ENCODE measurements at places on chromosomes 7 and 10.
A peak's percentile ranks its signal among the peaks of the same experiment; 100 is the strongest.

- DNase-seq: no peak
Observed at GRCh38 chr10:98487649-98488048, 40.9 kb upstream of the HPS1 start.

DNA sequence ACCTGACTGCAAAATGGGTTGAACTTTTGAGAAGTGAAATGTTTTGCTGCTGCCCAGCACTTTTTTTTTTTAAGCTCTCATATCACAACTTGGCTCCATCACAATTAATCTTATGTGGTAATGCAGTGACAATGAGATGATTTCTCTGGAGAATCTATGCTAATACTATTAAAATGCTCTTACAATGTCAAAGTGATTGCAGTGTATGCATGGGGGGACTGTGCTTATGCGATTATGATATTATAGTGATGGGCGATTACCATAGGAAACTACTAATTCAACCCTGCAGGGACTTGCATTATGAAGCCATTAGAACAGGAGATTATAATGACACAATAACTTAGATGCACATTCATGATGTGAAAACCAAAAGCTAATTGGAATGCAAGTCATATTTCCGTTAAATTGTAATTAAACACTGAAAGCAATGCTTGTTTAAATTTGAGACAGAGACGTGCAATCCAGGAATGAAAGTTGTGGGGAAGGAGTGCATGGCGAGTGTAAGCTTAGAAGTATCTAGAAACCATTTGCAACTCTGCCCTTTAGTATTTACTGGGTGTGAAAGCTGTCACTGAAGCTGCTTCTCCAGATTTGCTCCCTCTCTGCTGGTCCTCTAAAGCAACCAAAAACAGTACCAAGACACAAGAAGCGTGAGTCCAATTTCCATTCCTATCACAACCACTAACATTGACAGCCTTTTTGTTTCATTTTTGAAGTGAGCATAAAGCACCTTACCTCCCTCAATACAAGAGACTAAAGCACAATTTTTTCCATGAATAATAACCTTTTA lies 21.6 kb downstream of the PTER start:
- DNase-seq: no peak

- peak; percentile 32 for DNase-seq
Observed at GRCh38 chr7:80392229-80393169, 119.4 kb downstream of the GNAT3 start.

DNA sequence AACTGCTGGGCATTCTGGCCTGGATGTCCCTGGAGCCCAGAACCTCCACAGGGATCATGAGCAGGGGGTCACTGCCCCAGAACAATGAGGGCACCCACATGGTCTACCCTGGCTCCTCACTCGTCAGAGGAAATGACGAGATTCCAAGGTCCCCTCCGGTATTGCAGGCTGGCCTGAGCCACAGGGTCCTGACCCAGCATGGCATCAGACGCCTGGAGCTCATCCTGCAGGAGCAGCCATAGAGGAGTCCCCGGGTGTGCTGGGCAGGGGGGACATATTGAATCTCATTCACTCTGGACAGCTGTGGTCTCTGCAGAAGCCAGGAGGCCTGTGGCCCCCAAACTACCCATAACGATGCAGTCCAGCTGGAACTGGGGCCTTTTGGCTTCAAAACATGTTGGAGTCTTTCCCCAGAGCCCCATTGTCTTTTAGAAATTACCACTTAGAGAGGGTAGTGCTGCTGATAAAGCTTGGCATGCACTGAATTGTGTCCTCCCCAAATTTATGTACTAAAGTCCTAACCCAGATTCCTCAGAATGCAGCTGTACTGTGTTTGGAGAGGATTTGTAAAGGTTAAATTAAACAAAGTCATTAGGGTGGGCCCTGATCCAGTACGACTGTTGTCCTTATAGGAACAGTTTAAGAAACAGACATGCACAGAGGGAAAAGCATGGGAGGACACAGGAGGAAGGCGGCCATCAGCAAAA lies 27.7 kb downstream of the ANXA8 start:
- DNase-seq: peak; percentile 2

- DNase-seq: peak; percentile 67
Observed at GRCh38 chr10:97499561-97500296, 1.0 kb downstream of the UBTD1 start.

GRCh38 chr7:30914596-30914995 lies 2.9 kb downstream of the AQP1 start:
- peak; percentile 84 for DNase-seq

DNA sequence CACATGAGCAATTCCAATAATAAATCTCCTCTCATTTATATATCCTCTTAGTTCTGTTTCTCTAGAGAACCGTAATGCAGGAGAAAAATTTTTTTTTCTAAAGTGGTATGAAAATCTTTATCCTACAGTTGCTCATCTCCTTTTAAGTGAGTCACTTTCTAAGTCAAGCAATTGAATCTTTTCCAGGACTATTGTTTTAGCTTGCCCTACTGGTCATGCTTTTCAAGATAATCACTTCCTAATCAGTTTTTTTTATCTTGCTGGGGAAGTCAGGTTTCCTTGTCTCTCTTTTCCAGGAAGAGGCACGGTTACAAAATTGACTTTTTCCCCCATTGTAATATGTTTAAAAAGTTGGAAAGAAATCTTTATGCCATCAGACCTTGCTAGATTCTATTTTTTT lies 44.0 kb downstream of the INPP5F start:
- peak; percentile 57 for DNase-seq
